ENCODE measurements at places on chromosomes 6 and 20.

DNA sequence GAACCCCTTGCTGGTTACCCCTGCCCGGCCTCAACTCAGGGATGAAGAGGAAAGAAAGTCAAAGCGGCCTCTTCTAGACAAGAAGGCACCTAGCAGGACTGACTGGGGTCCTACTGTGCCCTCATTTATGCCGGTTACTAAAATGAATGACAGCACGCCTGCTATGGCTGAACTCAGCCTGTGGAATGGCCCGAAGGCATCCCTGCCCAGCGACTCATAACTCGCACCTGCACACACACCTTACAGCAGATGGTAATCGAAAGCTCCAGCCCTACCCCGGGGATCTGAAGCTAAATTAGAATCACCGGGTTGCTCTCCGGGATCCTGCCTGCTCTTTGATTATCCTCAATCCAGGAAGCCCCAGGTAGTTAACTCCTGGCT lies 747 bp upstream of the TXNDC5 start:
- no peak for DNase-seq

GRCh38 chr20:21808863-21809664 lies 103.6 kb downstream of the PAX1 start:
- no peak for DNase-seq

GRCh38 chr20:62087227-62087626 lies 21.5 kb upstream of the TAF4 start:
- DNase-seq, result no peak

GRCh38 chr6:97917369-97917768 lies 634.4 kb upstream of the MMS22L start:
- DNase-seq, result no peak

GRCh38 chr6:151493804-151494234 lies at the start of gene CCDC170:
Gene CCDC170 (plus strand): TSS chr6:151494017. CDS start chr6:151494129, 112 bp downstream.
- DNase-seq, result no peak

DNA sequence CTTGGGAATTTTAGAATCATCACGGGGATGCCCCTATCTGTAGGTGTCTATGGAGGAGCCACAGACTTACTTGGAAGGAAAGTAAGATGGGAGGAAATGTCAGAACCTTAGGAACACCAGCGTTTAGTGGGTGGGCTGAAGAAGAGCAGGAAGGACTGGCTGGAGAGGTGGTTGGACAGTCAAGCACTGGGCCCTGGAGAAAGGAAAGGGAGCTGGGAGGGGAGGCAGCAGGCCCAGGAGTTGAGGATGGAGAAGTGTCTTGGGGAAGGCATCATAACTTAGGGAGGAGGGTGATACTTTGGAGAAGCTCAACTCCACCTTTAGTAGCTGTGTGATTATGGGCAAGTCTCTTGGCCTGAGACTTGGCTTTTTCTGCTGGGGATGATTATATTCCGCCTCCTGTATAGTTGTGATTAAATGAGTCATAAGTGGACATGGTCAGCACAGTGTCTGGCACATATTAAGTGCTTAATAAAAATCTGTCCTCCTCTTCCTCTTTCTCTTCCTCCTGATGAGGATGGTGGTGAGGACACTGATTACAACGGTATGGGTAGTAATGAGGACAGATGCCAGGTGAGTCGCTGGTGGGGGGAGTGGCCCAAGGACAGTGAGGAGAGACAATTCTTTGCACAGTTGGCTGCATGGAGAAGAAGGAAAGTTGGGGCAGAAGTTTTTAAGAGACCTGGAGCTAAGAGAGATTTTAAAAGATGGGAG lies 125.7 kb downstream of the TOX2 start:
- no peak for DNase-seq

DNA sequence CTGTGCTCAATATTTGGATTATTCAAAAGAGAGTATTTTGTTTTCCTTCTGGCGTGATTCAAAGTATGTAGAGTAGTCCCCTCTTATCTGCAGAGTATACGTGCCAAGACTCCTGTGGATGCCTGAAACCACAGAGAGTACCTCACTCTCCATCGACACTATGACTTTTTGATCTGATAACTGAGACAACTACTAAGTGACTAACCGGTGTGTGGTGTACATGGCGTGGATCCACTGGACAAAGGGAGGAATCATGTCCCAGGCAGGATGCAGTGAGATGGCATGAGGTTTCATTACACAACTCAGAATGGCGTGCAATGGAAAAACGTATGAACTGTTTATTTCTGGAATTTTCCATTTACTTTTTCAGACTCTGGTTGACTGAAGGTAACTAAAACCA lies 112.2 kb upstream of the PDE7B start:
- no peak for DNase-seq

GRCh38 chr6:160122744-160123143 lies 1.1 kb downstream of the SLC22A1 start:
- DNase-seq, result no peak

- DNase-seq, result no peak
Measured at GRCh38 chr6:158259136-158259535, 53.1 kb upstream of the TULP4 start.

DNA sequence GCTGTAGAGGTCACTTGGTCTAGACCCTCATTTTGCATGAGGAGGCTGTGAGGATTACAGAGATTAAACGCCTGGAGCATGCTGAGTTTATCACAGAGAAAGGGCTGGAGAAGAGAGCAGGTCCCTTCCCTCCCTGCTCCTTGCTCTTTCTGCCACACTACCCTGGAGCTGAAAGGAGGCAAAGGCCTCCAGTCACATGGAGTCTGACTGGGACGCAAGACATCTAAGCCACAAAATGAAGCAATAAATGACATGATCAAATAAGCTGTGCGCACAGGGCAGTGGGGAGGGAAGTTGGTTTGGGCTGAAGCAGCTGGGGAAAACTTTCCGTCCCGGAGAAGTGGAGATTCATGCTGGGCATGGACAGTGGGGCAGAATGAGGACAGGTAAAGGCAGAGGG lies 33.3 kb downstream of the ATXN1 start:
- DNase-seq, result no peak

DNA sequence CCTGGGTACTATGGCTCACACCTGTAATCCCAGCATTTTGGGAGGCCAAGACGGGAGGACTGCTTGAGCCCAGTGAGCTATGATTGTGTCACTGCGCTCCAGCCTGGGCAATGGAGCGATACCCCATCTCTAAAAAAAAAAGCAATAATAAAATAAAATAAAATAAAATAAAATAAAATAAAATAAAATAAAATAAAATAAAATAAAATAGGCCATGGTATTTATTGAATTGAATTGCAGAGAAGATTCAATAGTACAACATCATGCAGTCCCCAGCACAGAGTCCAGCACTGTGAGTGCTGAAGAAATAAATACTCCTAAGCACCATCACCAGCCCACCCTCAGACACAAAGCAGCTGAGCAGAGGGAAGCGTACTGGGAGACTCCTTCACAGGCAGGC lies 144.7 kb downstream of the RALGAPA2 start:
- DNase-seq, result no peak

DNA sequence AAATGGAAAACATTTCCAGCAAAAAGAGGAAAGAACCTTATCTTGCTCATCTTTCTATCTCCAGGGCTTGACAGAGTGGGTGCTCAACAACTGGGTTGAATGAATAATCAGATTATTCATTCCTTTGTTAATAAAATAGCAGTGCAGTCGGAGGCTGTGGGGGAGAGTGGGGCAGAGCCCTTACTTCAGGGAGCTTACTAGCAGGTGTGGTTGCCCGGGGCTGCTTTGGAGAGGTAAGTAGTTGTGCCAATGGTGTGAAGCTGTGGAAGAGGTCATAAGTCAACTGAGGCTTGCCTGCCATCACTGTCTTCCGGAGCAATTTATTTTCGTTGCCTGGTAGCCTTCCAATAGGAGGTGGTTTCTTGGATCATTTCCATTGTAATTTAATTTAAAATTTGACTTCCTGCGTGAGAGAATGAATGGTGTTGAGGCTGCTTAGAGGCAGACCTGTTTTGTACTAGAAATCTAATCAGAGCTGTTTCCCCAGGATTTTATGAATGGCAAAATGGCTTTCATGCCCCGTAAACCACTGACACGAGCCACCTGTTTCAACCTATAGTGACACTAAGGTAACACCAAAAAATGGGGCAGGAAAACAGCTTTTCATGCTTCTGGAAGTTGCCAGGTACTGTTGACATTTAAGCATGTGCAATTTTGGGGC lies 51.4 kb downstream of the ZDHHC14 start:
- DNase-seq, result no peak

- DNase-seq, result no peak
Measured at GRCh38 chr6:88168362-88168761, 2.2 kb upstream of the CNR1 start.

GRCh38 chr6:154986787-154987235 lies 8.3 kb upstream of the TIAM2 start:
- DNase-seq, result no peak

DNA sequence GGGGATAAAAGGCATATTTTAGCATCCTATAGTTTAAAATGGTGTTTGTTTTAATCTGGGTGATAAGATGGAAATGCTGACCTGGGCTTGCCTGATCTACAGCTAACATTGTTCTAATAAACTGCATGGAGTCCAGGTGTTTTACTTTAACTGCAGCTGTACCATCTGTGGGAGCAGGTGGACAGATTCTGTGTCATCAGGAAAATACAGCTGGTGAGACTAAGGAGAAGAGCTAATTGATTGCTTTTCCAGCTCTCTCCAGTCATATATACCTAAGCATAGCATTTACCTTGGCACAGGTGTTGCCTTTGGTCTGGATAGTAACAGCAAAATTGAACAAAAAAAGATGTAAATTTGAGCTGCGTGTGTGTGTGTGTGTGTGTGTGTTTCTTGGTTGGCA lies 31.6 kb downstream of the CBFA2T2 start:
- no peak for DNase-seq

DNA sequence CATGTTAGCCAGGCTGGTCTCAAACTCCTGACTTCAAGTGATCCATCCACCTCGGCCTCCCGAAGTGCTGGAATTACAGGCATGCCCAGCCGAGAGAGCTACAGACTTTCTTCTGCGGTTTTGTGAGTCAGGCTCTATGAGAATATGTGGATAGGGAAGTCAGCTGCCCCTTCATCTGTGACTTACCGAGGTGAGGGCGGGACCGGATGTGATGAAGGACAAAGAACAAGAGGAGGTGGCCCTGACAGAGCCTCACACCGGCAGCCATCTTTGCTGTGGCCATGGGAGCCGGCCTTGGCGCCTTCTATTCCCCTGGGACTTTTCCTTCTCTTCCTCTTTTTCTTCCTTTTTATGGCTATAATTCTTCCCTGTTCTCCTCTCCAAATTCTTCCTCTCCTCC lies 67.0 kb downstream of the IYD start:
- DNase-seq, result no peak

GRCh38 chr6:39608652-39609345 lies 116.4 kb downstream of the KIF6 start:
- DNase-seq, result no peak

- no peak for DNase-seq
Measured at GRCh38 chr6:157240059-157240959, 83.0 kb downstream of the TMEM242 start.

- DNase-seq, result no peak
Measured at GRCh38 chr6:31741815-31742214, 2.0 kb downstream of the MSH5 start.

DNA sequence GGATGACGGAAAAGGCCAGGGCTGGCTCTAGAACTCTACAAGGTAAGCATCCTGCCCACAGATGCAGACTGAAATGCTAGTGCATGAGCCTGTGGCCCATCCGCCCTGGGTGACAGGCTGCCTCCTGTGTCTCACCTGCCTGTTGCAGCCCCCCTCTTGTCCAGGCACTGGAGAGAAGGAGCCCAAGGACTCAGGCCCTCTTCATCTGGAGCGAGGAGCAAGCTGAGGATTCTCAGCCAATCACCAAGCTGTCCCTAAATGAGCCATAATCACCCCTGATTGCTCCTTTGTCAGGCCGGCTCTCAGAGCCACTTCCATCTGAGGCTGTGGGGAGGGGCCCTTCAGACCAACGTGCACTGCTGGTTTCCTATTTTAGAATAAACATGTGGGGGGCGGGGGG lies 10.0 kb upstream of the SLC32A1 start:
- DNase-seq, result no peak

GRCh38 chr6:5905431-5906339 lies 101.0 kb downstream of the NRN1 start:
- no peak for DNase-seq

All from activated T-helper 1 cell treated with anti-CD3 and anti-CD28 coated beads, Interleukin-2, amount 50 U/mL, for 16 hours (primary cell).